Stimulated activated CD8-positive, alpha-beta memory T cell treated with anti-CD3 and anti-CD28 coated beads, Interleukin-15, amount 100 ng/mL, for 4 hours (primary cell): ENCODE measurements at places on chromosomes 3 and 15.

GRCh38 chr3:124318656-124319055, 326.7 kb upstream of the ROPN1 start:
- DNase-seq: no peak

DNA sequence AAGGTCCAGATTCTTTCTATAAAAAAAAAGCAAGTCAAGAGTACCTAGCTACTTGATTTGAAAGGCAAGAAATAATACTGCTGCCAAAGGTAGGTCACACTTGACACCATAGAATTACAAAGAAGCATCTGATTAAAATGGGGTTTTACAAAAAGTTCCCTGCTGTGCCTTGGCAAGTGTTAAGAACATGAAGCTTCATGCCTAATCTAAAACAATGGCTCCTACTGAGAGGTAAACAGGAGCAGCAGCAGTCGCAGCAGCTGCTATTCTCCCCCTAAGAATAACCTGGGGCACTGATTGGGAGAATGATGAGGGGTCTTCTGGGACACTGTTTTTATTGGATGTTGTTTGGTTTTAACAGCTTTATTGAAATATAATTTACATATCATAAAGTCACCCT, 14.1 kb downstream of the UBP1 start:
- no peak for DNase-seq

GRCh38 chr3:42581400-42581708, 413 bp downstream of the SEC22C start:
- no peak for DNase-seq

DNA sequence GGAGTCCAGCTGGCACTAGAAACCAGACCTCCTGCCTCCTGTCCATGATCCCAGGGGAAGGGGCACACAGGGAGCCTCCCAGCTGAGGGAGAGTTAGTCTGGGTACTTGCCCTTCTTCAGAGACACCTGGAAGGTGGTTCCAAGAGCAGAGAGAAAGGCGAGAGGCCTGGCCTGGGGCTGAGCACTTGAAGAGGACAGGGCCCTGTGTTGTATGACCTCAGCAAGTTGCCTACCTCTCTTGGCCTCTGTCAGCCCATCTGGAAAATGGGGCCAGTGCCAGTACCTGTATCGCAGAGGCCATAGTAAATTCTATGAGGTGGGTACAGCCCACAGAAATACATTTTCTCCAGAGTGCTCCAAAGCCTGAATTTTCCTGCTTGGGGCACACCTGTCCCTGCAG, 19.5 kb downstream of the PTH1R start:
- DNase-seq: no peak

DNA sequence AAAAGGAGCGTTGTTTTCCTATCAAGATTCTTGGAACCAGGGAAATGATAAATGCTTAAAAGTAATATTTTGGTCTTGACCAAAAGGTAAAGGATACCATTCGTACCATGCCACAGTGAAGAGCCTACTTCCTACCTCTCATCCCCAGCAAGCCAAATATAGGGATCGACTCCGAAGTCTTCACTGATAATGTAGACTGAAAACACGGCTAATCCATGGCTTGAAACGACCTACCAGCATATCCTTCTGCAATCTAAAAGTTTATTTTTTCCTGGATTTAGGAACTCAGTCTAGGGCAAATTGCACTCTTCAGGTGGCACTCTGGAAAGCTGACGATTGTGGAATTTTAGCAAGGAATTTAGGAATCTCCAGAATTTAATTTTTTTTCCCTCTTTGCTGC, 1.9 kb upstream of the SEMA6D start:
- DNase-seq: no peak

GRCh38 chr3:195068084-195069080, 202.6 kb downstream of the XXYLT1 start:
- no peak for DNase-seq

GRCh38 chr15:70099967-70100473, 2.3 kb upstream of the TLE3 start:
- DNase-seq: no peak

GRCh38 chr3:111282024-111282423, 210.4 kb downstream of the NECTIN3 start:
- no peak for DNase-seq

GRCh38 chr3:61574854-61575253, 13.5 kb downstream of the PTPRG start:
- DNase-seq: no peak

GRCh38 chr3:115293321-115293720, 146.2 kb upstream of the ZBTB20 start:
- no peak for DNase-seq

DNA sequence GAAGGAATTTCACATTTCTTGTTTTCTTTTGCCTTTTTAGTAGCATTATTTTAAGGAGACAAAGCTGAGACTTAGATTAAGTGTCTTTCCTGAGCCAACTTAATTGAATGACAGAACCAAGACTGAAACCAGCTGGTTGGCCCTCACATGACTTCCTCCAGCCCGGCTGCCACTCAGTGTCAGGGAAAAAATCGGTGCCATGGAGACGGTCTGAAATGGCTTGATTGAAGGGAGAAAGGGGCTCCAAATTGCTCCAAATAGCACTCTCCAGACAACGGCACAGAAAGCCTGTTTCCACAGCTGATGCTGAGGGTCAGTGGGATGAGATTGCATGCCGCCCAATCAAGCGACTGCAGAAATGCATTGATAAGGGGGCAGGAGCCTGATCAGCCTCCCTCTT, 475.2 kb upstream of the IL12A start:
- no peak for DNase-seq

GRCh38 chr15:65790694-65791334, 1.3 kb downstream of the DENND4A start:
- no peak for DNase-seq

DNA sequence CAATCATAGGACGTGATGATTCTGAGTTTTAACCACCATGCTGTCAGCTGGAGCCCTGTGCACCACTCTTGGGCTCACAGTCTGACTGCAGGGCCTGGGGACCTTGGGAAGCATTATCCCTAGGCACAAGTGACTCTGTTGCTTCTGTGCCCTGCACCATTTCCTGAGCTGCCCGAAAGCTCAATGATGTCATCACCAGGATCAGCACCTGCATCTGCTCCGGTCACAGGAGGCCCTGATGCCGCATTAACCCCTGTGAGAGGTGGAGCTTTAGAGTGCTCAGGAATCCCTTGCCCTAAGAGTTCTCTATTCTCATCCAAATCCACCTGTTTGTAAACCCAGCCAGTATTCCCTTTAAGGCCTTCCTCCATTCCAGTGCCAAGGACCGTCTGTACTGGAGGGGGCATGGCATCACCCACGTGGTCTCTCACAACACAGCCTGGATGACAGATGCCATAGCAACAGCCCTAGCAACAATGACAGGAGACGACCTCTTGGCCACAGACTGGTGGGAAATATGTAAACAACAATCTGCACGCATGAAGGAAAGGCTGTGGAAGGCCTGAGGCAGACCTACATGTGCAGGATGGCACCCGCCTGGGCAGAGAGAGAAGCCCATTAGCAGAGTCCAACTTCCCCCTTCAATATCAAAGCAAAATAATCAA, 37.9 kb downstream of the NTRK3 start:
- DNase-seq: no peak

GRCh38 chr3:141086188-141086587, 35.0 kb downstream of the SPSB4 start:
- DNase-seq: no peak

DNA sequence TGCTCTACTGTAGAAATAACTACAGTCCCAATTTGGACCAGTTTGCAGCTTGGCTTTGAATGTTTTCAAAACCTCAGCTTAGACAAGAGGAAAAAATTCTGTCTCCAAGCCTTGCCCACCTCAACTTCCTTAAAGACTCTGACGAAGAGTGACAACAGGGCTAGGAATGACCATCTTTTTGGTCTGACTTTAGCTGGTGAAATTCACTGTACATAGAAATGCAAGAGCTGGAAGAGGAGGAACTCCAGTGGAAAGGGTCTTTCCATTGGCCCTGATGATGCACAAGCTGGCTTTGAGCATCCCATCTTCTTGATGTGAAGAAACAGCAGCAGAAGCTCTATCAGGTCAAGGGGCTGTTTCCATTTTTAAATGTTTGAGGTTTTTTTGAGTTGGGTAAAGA, 22.7 kb upstream of the SH3BP5 start:
- no peak for DNase-seq

DNA sequence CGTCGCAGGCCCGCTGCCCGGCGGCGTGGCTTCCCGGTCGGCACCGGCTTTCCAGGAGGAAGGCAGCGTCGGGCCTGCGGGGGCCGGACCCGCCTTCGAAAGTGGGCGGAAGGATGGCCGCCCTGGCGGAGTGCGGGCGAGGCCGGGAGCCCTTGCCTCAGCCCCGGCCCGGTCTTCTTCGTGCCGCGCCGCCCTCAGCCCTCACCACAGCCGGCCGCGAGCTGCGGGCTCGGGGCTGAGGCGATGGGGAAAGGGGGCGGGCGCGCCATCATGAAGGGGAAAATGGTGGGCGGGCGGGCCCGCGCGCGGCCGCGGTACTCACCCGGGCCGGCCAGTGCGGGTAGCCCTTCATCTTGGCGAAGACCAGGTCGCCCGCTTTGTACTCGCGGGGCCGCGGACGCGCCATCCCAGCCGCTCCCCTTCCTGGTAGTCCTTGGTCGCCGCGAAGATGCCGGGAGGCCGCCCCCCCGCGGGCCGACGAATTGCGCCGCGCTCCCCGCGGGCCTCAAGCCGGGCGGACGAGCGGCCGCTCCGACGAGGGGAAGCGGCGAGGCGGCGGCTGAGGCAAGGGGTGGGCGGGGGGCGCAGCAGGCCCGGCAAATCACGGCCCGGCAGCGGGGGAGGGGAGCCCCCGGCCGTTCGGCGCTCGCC, 489 bp downstream of the HDGFL3 start:
- no peak for DNase-seq

- DNase-seq: no peak
These were observed 34.9 kb downstream of the SMAD3 start for GRCh38 chr15:67100124-67100791.

GRCh38 chr3:192637803-192638202, 89.5 kb downstream of the FGF12 start:
- no peak for DNase-seq

DNA sequence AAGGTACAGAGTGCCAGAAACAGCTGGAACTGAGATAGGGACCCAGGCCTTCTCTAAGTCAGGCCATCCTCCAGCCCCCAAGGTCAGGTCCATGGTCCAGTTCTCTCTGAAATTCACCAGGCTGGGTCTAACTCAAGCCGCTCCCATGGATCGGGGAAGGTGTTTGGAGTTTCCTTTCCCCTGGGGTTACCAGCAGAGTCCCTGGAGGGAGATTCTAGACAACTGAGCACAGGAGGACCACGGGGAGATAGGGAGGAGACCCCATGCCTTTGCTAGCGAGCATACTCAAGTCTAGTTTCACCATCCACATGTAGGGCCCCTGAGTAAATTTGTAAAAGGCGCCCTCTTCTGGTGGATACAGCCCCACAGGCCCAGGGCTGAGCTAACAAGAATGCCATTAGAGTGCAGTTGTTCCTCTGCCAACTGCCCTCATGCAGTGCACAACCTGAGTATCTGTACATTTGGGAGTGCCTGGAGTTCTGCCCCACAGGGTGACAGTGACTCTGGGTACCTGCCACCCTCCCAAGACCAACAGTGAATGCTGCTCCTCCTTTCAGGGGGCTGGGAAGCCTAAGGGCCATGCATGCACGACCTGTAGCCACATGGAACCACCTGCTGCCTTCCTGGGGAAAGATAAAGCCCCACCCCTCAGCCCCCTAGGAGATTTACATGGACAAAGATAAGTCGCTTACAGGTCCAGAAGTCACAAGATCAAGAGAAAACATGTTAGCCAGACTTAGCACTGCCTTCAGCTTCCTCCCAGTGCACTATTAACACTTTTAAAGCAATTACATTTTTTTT, 89.0 kb downstream of the IQSEC1 start:
- DNase-seq: peak; percentile 32

- no peak for DNase-seq
These were observed 20.0 kb upstream of the TMOD3 start for GRCh38 chr15:51809457-51809856.

DNA sequence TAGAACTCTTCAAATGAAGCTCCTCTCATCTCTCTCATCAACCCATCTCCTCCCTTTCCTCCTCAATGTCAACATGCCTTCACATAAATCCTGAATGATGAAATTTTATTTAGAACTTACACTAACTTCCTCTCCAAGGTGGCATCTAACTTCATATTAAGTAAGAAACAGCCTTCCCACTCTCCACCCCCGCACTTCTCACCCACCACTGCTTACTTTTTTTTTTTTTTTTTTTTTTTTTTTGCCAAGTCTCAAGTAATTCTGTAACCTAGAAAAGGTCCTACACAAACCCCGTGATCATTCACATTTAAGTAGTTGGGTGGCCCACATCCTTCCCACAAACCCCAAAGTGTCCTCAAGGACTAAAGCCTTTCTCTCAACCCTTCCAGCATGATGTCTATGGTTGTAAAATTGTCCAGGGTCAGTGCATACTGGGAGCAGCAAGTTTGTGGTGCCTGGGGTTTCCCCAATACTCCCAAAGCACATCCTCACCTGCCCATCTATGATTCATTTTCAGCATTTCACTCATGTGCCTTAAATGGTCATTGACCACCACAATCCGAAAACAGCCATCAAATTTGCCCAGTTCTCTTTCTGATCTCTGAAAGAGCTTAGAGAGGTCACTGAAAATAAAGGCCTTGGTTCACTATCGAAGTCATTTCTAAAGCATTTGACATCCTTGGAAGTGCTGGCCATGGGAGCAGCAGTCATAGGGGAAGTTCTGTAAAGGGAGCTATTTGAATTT, 47.2 kb downstream of the CD86 start:
- no peak for DNase-seq

DNA sequence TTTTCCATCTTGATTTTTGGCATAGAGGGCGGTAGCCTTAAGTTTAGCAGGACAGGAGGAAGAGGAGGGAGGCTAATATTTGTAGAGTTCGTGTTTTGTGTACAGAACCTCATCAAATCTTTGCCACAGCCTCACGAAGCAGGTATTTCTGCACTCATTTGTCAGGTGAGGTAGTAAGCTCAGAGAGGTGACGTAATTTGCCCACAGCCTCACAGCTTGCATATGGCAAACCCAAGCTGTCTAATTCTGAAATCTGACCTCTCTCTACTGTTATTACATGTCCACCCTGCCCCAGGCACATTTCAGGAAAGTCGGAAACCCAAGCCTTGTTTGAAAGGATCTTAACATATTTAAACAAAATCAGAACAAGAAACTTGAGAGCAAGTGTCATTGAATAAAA, 91.1 kb upstream of the TPM1 start:
- no peak for DNase-seq

DNA sequence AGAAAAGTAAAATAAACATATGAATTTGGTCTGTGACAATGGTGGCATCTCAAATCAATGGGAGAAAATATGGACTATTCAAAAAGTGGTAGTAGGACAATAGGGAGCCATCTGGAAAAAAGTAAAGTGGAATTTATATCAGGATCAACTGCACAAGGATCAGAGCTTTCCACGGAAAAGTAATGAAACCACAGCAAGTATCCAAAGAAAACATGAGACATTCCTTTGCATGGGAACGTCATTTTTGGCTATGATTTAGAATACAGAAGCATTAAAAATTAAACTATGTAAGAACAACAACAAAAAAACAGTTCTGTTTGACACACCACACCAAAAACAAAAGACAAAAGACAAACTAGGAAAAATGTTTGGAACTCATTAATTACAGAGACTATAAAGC, 18.7 kb downstream of the CRBN start:
- DNase-seq: no peak
